NCI-H2081 treated with DMSO at 0.1 percent for 48 hours (cell line): ENCODE measurements at places on chromosomes 7 and 10.

DNA sequence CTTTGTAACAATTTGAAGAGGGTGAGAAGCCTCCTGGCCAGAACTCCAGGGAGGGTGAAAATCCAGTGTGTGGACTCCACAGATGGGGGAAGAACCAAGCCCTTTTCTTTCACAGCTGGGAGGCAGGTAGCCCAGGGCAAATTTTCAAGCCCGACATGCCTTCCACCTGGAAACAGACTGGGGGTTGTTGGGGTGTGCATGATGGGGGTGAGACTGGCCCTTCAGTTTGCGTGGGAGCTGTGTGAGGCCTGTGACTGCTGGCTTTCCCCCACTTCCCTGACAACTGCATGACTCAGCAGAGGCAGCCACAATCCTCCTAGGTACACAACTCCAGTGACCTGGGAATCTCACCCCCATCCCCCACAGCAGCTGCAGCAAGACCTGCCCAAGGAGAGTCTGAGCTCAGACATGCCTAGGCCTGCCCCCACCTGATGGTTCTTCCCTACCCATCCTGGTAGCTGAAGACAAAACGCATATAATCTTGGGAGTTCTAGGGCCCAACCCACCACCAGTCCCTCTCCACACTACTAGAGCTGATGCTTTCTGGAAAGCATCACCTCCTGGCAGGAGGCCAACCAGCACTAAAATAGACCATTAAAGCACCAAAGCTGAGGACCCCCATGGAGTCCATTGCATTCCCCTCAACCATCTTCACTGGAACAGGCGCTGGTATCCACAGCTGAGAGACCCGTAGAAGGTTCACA lies 445.4 kb downstream of the TFEC start:
- DNase-seq, result no peak

DNA sequence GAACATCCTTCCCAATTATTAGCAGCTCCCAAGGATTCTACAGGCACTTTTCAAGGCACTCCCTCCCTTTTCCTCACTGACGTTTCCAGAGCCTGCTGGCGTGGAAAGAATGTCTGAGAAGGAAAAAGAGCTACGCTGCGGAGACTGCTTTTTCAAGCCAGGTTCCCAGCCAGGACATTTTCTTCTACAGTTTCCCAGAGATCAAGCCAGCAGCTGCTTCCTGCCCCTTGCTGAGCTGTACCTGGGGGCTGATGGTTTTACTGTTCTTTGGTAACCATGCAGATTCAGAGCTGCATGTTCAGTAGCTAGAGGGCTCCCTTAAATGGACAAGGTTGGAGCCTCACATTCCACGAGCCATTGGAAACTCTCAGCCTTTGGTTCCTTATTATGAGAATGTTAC lies 133.4 kb downstream of the EVX1 start:
- DNase-seq, result no peak

DNA sequence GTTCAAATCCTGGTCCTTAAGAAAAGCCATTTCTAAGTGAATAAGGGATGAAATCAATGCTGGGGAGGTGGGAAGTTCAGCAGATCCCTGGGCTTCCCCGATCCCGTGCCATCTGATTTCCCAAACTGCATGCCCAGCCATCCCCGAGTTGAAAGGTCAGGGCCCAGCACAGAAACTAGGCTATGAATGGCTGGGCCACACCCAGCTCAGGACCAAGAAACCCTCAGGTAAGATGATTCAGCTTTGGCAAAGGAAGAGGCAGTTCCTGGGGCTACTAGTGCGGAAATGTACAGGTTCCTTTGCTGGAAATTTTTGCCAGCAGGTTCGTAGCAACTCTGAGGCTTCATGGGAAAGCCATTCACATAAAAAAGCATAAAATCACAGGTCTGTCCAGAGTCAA lies 182.7 kb downstream of the FAM107B start:
- DNase-seq, result no peak

- DNase-seq, result no peak
These were observed 994 bp downstream of the SLC25A28 start for GRCh38 chr10:99619090-99619800.

DNA sequence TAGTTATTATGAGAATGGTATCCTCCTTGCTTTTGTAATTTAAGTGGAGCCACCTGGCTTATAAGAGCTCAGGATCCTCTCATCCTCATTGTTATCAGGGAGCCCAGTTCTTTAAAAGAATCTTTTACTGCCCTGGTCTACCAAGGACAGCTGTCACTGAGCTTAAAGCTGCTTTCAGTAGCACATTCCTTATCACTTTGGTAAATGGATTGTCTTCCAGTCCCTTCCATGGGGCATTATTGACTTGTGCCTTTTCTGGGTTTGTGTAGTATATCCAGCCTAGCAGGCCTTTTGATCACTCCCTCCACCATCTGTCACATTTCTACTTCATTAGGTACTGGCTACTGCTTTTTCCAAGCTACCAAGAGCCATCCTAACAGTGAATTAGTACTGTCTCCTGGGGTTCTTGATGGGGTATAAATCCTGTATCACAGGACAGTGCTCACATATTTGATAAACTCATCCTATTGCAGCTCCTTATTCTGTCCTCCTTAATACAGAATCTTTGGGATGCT lies 208.9 kb downstream of the TMEM26 start:
- no peak for DNase-seq

DNA sequence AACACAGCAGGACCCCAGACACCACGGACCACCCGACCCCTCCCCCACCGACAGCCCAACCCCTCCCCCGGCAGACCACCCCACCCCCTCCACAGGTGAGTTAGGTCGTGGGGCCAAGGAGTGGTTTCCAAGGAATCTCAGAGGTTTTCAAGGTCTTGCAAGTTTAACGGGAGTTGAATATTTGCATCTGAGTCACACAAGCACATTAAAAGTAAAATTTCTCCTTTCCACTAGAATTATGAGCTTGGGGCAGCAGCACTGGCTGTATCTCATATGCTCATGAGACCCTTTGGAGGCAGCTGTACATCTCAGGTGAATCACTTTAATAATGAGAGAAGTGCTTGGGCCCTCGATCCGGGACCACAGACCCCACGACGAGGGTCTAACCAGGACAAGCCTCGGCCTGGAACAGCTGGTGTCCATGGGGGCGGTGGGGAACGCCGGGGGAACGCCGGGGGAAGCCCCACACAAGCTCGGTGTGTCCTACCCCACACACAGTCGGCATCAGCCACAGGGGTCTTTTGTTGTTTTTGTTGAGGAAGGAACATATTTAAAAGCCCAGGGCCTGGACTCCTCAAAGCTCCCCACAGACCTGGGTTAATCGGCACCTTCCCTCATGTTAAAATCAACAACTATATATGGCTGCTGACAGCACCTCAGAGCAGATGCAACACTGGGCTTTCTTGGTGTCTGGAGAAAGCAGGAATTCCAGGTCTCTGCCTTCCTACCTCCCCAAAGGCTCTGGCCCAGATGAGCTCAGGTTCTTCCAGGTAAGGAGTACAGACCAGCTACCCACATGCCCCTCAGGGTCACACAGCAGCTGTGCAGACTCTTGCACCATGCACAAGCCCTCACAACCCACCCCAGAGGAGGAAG lies 130.3 kb downstream of the DIP2C start:
- DNase-seq, result no peak
